Body of pancreas (tissue), 4 donors: ENCODE measurements at places on chromosomes 12 and 14.

GRCh38 chr12:105292705-105293104 is 37.8 kb upstream of the C12orf75 start:
- DNase-seq, result no peak

DNA sequence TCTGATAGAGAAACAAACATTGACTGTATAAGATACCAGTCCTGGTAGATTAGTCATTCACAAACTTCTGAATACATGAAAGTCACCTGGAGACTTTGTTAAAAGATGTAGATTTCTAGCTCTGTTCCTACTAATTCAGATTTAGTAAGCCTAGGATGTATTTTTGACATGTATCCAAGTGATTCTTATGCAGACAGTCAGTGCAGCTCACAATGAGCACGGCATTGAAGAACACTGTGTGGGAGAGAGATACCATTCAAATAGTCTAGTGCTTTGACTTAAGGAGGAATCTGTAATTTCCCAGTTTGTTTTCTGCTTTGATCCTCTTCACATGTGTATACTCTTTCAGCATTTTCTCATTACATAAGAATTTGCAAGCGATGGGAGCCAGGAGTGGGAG is 68.7 kb upstream of the STXBP6 start:
- DNase-seq, result no peak

DNA sequence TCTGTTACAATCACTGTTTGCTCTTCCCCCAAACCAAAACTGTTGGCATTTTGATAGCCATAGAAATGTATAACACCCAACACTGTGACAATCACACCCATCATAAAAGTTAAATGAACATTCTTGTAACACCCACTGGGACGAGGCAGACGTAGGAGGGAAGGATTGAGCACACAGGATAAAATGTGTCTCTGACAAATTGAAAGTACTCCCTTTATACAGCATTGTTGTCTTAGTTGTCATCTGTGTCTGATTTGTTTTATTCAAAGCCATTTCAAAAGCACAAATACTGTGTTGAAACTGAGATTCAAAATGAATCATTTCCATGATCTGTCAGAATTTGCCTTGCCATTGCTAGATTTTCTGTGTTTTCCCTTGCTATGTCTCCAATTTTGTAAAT is 436.3 kb downstream of the TMTC2 start:
- DNase-seq, result no peak

GRCh38 chr14:52949711-52950409 is 990 bp downstream of the FERMT2 start:
- DNase-seq, result peak; percentile 24

- no peak for DNase-seq
Measured at GRCh38 chr14:88477513-88478250, 77.1 kb downstream of the PTPN21 start.

GRCh38 chr14:85538636-85539035 is 8.7 kb downstream of the FLRT2 start:
- DNase-seq, result no peak

DNA sequence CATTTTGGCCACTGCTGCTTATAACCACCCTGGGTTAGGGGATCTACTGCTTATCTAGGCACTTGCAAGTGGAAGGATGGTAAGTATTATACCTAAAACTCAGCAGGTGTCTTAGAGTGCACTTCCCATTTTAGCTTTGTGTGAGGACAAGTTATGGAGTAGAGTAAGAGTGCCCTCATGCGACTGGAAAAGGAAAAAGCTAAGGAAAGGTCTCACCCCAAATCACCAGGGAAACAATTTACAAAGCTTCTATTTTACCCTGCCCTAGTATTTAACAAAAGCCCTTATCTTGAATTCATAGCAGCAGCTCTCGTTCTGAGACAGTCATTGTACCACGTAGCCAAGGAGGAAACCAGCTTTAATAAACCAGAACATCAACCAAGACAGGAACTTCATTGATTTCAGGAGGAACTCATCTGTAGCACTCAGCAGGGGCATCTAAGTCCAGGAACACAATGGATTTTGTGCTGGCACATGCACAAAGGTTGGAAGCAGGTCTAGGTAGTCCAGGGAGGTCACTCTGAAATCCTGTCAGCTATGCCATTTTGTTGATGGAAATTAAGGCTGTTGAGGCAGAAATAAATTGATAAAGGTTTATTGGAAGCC is 2.9 kb downstream of the RDH12 start:
- DNase-seq, result peak; percentile 20

GRCh38 chr12:88935856-88936255 is 355.6 kb upstream of the KITLG start:
- DNase-seq, result no peak

- no peak for DNase-seq
Measured at GRCh38 chr14:59788176-59788575, 82.4 kb downstream of the RTN1 start.

- no peak for DNase-seq
Measured at GRCh38 chr12:42967850-42968249, 378.3 kb upstream of the PRICKLE1 start.

GRCh38 chr12:121657305-121658008 is 12.0 kb downstream of the MORN3 start:
- DNase-seq, result no peak

GRCh38 chr12:8047842-8048241 is 15.3 kb downstream of the FOXJ2 start:
- no peak for DNase-seq

GRCh38 chr14:32010604-32011125 is 66.4 kb upstream of the ARHGAP5 start:
- DNase-seq, result no peak

DNA sequence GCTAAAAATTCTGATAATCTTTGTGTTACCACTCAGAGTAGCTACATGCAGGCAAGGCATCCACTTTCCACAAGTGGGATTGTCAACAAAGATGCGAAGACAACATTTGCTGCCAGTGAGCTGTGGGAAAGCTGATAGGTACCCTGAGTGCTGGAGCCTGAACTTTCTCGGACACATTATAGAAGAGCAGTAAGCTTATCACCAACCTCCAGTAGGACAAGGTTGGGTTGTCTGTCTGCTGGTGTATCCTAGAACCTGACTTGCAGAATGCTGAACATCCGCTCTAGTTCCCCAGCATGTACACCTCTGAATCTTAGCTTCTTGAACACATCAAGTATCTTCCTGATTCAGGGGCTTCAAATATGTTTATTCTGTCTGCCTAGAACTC is 103.8 kb upstream of the PPM1H start:
- DNase-seq, result no peak

DNA sequence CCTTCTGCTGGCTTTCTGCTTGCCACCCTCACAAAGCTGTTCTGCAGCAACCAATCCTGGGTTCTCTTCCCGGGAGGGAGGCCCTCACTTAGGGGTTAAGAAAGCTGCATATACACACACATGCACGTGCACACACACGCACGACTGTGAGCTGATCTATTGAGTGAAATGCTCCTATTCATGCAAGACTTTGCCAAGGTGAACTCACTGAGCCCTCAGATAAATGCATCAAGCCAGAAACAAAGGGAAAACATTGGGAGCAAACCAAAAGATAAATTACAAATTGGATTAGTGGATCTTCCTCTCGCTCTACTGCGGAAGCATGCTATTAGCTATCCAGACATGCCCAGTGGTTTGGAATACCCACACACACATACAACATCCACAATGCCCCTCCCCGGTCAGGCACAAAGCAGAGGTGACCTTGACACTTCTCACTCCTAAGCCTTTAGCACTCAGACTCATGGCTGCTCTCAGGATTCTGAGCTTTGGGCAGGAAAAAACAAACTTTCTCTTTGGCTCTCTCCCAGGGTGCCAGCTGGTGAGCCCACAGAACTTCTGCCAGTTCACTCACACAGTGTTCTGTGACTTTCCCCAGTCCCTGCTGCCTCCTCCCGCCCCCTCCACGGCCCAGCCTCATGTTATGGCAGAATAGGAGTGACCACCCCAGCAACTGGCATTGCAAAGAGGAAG is 320.0 kb downstream of the DPF3 start:
- DNase-seq, result peak; percentile 71

DNA sequence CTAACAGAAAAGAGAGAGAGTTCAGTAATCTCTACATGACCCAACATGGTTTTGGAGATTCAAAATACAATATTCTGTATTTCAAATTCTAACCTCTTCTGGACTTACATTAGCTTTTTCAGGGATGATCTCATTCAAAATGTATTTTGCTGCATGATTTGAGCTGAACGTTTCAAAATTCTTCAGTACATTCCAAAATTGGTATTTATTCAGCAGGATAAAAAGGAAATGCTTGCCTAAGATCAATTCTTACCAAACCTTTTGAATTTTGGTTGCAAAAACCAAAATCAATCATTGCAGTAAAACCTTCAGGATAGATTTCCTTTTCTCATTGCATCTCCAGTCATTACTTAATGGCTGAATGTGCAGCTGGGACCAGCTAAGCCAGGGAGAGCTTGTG is 1761.3 kb upstream of the SEL1L start:
- no peak for DNase-seq

DNA sequence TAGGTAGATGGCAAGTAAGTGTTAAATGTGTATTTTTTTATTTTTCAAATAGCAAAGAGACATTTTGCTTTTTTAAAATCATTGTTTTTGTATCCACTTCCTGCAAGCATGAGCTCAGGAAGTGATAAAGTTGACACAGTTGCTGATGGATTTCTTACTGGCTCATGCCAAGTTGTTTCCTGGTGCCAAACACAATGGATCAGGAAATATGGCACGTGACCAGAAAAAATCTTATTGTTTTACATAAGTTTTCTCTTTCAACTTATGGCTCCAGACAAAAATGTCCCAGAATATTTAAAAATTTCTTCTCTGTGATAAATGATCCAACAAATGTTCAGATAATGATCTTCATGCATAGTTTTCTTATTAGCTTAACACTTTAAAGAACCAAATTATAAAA is 1279.1 kb upstream of the FLRT2 start:
- peak; percentile 13 for DNase-seq

DNA sequence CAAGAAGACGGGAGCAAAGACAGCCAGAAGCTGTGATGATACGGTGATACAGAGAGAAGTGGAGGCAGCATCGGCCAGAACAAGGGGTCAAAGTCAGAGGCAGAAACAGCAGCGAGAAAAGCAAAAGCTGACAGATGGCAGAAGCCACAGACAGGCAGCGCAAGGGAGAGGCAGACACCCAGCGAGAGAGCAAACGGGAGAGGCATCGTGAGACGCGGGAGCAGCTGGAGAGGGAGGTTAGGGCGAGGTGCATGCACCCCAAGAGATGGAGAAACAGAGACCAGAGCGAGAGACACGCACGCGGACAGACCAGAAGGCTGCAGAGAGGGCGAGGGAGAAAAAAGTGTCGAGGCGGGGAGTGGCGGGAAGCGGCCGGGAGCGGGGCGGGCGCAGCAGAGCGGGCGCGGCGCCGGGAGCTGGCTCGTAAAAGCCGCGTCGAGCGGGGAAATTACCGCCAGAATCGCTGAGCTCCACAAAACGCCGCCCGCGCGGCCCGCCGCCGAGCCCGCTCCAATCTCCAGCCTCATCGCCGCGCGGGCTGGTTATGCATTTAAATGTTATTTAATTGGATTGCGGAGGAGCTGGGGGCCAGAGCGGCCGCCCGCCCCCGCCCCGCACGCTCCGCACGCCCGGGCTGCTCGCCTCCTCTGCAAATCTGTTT is 15.6 kb downstream of the SMUG1 start:
- DNase-seq, result peak; percentile 19

DNA sequence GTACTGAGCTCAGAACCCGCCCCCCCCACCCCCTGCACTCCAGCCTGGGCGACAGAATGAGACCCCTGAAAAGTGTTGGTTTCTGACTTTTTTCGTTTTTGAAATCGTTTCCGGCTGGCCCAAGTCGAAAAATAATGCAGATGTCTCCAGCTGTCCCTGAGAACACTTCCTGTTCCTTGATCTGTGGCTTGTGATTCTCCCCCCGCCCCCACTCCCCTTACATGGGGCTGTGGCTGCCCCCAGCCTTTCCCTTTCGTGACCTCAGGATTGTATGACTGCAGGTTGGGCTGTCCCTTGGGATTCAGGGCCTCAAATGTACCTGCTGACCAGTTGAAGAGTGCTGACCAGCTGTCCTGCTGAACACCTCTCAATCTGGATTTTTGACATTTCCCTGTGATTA is 34.1 kb downstream of the NOC4L start:
- DNase-seq, result no peak

GRCh38 chr12:19045426-19045825 is 84.1 kb upstream of the PLEKHA5 start:
- DNase-seq, result no peak

DNA sequence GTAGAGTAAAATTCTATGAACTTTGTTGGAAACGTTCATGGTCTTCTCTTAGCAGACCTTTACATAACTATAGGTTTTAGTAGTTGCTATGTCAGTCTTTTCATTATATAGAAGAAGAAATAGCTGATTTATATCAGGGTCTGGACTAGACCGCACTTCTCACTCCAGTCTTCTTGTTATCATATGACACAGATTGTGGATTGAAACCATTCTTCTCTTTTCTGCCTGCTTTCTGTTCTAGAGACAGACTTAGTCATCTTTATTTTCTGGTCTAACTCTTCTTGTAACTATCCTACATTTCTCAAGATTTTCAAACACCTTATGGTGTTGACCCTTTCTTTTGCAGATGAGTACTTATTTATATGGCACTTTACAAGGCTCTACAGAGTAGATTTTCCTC is 55.7 kb downstream of the PCNX1 start:
- no peak for DNase-seq

DNA sequence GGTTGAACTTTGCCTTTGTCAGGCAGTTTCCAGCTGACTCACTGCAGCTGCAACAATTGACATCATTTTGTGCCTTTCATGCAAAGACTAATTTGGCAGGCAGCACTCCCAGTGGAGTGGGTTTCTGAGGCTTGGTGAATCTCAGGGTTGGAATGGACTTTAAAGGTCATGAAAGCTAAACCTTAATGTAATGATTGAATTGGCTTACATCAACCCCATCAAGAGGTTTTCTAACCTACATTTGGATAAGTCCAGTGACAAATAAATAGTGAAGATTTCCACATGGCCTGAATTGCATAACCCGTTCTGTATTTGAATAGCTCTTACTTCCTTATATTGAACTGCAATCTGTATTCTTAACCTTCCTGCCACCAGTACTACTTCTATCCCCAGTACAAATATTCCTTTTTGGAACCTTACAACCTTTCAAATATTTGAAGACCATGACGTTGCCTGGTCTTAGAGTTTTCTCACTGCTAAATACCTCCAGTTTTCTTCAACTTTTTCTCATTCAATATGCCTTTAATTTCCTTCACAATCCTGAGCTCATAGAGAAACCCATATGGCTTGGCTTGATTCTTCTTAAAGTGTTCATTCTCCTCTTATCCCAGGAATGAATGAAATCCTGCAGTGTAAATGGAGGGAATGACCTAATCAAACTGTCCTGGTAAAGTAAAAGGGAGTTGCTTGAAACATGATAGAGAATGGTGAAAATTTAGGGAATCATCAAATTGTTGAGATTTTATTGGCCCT is 168.1 kb upstream of the NOVA1 start:
- peak; percentile 37 for DNase-seq

GRCh38 chr12:56684745-56685359 is 3.2 kb downstream of the PTGES3 start:
- DNase-seq, result no peak

- DNase-seq, result no peak
Measured at GRCh38 chr14:49769171-49769570, 1.2 kb downstream of the KLHDC2 start.

DNA sequence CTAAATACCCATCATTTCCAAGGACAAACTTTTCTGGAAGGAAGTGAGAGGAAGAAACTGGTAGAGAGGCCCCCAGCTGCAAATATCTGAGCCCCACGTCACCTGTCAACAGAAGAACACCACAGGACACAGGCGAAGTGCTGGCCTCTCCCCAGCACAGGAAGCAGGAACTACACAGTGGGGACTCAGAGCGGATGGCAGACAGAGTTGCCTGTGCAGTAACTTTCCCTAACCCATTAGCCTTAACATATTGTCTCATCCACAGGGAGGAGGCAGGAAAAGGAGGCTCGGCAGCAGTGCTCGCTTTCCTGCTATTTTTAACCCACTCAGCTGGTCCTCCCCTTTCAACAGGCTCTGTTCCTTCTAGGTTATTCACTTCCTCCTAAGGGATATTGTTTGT is 111.5 kb upstream of the TMPO start:
- DNase-seq, result no peak
